ENCODE measurements at places on chromosomes 1 and 21. TPM values are rescaled to one million over a fixed set of nuclear protein-coding genes. Genes with fewer than 3 reads are reported as not detected.

The DIO1 gene
- not detected for total RNA-seq

- ATAC-seq: no peak
Observed at GRCh38 chr21:39111931-39112550, 71.2 kb downstream of the PSMG1 start.

DNA sequence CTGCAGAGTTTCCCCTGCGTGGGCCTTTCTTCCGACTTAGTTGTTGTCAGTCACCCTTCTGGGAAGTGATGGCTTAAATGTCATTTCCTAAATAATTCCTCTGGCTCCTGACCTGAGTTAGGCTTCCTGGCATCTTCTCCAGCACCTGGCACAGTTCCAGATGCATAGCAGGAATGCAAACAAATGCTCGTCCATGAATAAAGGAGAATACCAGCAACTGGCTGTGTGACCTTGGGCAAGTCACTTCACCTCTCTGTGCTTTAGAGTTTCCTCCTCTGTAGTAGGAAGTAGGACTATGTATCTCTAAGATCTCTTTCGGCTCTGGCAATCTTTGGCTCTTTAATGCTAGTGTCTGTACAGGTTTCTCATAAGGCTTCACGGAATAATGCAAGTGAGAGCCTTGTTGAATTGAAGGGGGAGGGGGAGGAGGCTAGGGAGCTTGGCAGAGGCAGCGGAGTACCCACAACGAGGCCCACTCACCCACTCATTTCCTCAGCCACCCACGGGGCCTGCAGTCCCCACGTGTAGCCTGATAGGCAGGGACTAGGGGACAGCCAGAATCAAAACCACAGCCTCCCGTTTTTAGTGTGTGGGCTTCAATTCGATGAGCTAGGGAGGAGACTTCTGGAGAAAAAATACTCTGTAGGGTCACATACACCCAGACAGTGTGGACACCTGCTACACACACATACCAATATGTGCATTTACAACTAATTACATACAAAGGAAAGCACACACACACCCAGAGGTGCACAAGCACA, 48.1 kb downstream of the TENT5C start:
- ATAC-seq: peak; percentile 3

DNA sequence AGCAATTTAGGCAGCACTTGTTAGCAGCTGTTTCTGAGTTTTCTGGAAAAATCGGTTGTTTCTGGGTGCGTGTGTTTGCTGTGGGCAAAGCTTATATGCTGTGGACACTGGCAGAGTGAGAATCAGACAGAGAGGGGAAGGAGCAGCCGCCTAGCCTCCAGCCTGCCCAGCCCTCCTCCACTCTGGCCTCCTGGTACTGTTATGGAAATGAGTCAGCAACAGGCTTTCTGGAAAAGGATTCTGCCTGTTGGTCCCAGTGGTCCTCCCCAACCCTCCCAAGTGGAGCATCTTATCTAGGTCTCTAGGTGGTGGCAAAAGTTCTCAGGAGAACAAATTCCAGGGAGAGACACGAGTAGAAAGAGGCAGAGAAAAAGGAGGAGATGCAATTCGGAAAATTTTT, 42.2 kb upstream of the GOLT1A start:
- ATAC-seq: no peak

The PTPN14 gene
- total RNA-seq: 25.3 TPM

DNA sequence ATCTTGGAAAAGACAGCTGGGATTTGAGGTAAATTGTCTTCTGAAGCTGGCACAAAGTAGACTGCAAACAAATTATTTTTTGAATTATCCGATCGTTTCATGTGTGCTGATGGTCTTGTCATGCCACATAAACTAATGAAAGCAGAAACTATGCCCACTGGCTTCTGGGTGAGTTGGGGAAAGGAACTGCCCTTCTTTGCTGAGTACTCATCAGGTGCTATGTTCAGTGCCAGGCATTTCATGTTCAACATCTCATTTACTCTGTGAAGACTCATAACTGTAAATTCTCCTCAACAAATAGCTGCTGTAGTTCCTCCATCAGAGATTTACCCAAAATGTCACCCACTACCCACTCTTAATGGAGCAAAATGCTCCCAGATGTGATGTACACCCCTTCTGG, 1.2 kb downstream of the TRIT1 start:
- ATAC-seq: no peak

DNA sequence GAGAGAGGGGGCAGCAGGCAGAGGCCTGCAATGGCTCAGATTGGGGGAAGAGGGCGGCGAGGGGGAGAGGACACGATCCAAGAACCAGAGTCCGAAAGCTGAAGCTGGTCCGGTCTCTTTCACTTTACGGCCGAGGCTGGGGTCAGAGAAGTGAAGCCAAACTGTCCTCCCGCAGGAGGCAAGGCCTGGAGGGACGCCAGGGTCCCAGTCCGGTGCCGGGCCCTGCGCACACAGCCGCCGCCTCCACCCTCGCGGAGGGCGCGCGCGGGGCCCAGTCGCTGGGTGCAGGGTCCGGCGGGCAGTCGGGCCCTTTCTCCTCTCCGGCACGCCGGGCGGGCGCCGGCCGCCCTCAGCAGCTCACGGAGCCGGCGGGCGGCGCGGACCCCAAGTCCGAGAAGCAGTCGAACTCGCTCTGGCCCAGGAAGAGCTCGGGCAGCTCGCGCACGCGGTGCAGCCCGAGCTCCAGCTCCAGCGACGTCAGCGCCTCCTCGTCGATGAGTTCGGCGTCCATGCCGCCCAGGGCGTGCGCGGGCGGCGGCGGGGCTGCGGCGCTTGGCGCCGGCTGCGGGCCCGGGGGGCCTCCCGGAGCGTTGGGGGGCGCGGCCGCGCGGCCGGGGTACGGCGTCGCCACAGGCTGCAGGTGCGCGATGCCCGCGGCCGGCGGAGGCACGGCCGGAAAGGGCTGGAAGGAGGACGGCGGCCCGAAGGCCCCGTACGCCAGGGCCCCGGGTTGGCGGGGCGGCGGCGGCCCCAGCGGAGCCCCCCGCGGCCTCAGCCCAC, 749 bp downstream of the CITED4 start:
- peak; percentile 3 for ATAC-seq

The OR10Z1 gene
- not detected for total RNA-seq

- ATAC-seq: no peak
Observed at GRCh38 chr1:182974506-182975191, 21.7 kb upstream of the SHCBP1L start.

The ESRRG gene
- 0.40 TPM for total RNA-seq

- peak; percentile 79 for ATAC-seq
Observed at GRCh38 chr1:205766038-205766437, 9.2 kb downstream of the RAB29 start.

- peak; percentile 70 for ATAC-seq
Observed at GRCh38 chr1:30779294-30780071, 21.9 kb upstream of the LAPTM5 start.

The ADCY10 gene
- total RNA-seq: not detected

The CYP4A22 gene
- total RNA-seq: not detected

The FMOD gene
- total RNA-seq: 4.5 TPM

GRCh38 chr1:230326971-230327891, 98.9 kb downstream of the PGBD5 start:
- ATAC-seq: peak; percentile 8

The ZMPSTE24 gene
- 25.8 TPM for total RNA-seq

- ATAC-seq: no peak
Observed at GRCh38 chr1:116540088-116540487, 30.7 kb downstream of the CD58 start.

DNA sequence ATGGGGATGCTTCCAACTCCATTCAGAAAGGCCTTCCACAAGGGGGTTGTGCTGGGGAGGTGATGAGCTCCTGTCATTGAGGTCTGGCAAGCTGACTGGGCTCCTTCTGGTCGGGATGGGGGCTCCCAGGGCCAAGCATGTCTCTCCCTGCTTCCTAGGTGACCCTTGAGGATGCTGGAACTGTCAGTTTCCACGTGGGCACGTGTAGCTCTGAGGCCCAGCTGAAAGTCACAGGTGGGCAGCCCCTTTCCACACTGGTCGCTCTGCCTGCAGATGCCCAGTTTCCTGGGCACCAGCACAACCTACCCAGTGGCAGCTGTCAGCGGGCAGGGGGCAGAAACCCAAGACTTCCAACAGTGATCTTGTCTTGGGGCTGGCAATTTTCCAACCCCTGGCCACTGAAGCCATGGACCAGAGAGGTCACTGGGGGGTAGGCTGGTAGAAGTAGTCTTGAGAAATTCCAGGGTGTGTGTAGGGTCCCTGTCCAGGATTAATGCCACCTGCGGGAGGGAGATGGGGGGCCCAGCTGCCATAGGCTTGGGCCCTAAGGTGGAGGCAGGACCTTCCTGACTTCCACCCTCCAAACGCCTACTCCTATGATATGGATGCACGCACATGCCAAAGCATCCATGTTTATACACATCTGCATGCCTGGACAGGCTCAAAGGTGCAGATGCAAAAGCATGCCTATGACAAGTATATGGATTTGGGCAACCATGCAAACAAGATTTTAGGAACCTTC, 97.1 kb downstream of the TRIM11 start:
- ATAC-seq: no peak

- no peak for ATAC-seq
Observed at GRCh38 chr1:22888320-22889075, 84.2 kb downstream of the LACTBL1 start.

DNA sequence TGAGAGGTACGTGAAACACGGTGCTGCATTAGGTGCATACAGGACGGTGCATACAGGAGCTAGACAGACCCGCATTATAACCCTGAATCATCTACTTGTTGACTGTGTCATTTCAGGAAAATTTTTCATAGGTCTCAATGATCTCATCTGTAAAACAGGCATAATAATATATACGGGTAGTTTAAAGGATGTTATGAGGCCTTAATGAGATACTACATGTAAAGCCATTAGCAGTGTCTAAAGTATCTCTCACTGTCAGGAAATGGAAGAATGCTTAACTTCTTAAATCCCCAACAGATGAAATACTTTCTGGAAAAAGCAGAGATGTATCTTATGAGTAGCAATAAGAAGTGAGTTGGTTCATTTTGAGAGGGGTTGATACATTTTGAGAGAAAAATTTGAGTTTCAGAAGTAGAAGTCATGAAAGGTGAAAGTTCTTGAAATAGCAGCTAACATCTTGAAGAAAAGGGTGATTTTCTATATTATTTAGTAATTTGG, 669.6 kb downstream of the PTPRC start:
- ATAC-seq: no peak

GRCh38 chr1:107897438-107898345, 67.3 kb downstream of the VAV3 start:
- ATAC-seq: peak; percentile 25

The TFAP2E gene
- total RNA-seq: 1.1 TPM

DNA sequence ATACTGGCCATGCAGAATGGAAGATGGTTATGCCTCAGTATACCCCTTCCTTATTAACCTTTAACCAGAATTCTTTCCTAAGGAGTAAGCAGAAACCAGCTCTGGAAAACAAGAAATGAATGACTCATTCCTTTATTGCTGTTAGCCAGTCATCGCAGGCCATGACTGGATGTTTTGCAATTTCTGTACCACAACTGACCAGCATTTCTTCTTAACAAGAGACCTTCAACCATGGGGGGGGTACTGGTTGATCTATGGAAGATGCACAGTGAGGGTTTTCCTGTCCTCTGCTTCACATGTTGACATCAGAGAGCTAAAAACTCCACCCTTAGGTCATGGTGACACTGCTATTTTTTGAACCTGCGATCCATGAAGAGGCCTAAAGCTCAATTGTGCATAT, 28.0 kb upstream of the RNF2 start:
- peak; percentile 70 for ATAC-seq

DNA sequence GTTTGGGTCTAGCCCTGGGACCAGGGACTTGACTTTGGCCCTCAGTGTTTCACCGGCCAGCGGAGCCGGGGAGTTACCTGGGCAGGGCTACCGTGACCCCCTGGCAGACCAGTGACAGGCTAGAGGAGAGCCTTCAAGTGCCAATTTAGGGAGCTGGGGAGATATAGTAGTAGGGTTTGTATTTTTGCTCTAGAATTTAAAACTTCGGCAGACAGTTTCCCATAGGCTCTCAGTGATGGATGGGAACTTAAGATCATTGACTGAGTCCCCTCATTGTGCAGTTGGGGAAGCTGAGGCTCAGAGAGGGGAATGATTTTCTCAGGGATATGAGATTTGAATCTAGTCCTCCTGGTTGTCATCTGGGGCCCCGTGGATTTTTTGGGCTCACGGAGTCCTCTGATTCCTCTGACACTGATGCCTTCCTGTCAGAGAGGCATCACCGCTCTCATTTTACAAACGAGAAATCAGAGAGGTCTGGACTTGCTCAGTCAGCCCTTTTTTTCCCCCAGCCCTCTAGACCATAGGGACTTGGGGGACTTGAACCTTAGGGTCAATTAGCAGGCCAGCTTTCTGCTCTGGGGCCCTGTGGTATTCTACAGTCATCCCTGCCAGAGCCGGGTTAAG, 58.3 kb upstream of the ACOT11 start:
- ATAC-seq: no peak

DNA sequence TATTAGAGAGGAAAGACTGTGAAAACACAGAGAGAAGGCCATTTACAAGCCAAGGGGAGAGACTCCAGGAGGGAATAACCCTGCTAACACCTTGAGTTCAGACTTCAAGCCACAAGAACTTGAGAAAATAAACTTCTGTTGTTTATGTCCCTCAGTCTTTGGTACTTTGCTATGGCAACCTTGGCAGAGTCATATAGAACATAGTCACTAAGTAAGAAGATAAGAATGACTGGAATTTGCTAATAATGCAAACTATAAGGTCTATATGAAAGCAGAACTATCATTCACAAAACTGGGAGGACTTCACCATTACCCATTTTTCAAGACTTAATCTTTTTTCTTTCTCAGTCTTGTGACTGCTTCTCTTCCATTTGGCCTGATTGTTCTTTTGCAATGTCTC, 767.3 kb upstream of the ADAMTS5 start:
- no peak for ATAC-seq

- ATAC-seq: no peak
Observed at GRCh38 chr1:117757668-117758067, 151.8 kb downstream of the TENT5C start.

- ATAC-seq: peak; percentile 72
Observed at GRCh38 chr1:208652296-208653160, 408.3 kb upstream of the PLXNA2 start.

DNA sequence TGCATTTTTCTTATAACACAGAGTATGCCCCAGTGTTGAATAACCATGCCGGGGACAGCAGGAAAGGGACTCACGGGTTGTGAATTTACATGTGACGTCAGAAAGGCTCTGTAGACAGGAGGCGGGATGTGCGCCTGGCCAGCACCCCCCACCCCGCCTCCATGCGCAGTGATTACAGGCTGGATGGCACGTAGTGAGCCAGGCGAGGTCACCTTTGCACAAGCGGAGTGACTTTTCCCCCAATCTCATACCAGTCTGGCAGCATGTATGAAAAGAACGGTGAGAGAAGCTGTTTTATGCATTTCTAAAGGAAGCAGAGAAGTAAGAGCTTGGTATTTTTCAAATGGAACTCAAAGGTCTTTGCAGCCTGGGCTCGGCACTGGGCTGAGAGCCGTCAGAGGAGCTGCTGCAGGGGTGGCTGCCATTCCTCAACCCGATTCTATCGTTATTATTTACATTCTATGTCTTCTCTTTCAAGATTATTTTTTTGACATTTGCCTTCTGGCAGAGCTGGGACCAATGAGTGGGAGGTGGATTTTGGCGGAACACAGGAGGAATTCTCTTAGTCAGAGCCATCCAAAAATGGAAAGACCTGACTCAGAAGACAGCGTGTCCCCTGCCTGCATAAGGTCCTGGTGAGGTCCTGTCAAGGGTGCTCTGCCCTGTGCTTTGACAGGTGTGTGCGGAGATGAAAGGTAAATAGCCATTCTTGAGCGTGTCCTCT, 115.6 kb upstream of the SLC45A1 start:
- ATAC-seq: peak; percentile 58

Measured in esophagus mucosa (tissue), 1 donor.